HepG2 (cell line): ENCODE measurements at places on chromosomes 4 and X. TPM values are rescaled to one million over a fixed set of nuclear protein-coding genes. Genes with fewer than 3 reads are reported as not detected.

The ADGRA3 gene
- 29.6 and 40.8 TPM in 2 replicates for total RNA-seq

The DIPK2B gene
- not detected in 2 replicates for total RNA-seq

DNA sequence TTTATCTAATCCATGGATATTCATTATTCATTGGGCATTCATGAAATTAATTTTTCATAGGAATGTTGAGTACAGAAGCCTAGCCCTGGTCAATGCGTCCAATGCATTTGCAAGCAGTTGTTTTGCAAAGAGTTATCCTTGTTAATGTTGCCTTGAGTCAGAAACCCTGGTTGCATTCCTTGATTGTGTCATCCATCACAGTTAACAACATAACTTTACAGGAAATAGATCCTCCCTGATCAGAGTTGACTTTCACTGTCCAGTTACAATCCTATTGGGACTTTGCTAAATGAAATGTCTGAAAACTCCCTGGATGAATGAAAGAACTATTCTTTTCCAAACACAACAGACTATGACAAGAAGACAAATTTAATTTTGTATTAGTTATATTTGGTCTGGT lies 924.3 kb upstream of the SLIT2 start:
- no peaks in the 10 kb centered on the region for H3K36me3 ChIP-seq
- H3K4me1 ChIP-seq = no peaks in the 10 kb centered on the region
- H3K27me3 ChIP-seq = no peaks in the 10 kb centered on the region
- no peak overlapping the region for H3K27ac ChIP-seq
- DNase-seq = no peak

DNA sequence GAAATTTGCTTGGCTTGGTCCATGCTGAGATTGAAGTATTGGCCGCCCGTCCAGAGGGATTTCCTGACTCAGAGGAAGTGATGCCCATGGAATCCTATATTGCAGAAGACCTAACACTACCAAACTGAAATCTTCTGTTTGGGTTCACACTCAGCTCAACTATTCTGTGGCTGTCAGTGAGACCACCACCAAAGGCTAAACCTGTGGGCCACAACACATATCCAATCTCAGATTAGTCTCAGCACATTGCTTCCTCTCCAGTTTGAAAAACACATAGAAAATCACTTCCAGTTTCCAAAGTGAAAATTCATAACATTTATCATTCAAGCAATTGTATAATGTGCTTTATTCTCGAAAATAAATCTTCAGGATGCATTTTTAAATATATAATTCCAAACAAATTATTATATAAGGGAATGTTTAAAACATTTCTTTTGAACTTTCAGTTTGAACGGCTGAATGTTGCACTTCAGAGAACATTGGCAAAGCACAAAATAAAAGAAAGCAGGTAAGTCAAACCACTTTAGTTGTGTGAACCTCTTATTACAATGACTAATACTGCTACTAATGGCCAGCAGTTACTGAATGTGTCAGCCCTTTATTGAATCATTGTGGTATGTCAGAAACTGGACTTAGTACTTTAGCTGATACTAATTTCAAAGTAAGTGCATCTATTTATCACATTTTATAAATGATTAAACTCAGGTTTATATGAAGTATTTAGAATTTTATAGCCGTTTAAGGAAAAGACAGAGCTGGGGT lies 37.0 kb downstream of the GUCY1A1 start:
- H3K27ac ChIP-seq = no peak overlapping the region
- H3K4me3 ChIP-seq = no peak overlapping the region
- no peaks in the 10 kb centered on the region for H3K36me3 ChIP-seq
- H3K4me1 ChIP-seq = no peaks in the 10 kb centered on the region
- H3K27me3 ChIP-seq = no peaks in the 10 kb centered on the region

GRCh38 chr4:173264245-173264644 lies 69.9 kb downstream of the HMGB2 start:
- H3K36me3 ChIP-seq = no peaks in the 10 kb centered on the region
- H3K27ac ChIP-seq = no peak overlapping the region
- H3K4me3 ChIP-seq = no peak overlapping the region

GRCh38 chr4:139419388-139419914 lies 34.5 kb upstream of the RAB33B start:
- no peak overlapping the region for H3K4me3 ChIP-seq
- H3K36me3 ChIP-seq = no peaks in the 10 kb centered on the region
- no peaks in the 10 kb centered on the region; the same call in 1 of the 2 replicates for H3K4me1 ChIP-seq
- H3K27ac ChIP-seq = no peak overlapping the region
- H3K27me3 ChIP-seq = no peaks in the 10 kb centered on the region

DNA sequence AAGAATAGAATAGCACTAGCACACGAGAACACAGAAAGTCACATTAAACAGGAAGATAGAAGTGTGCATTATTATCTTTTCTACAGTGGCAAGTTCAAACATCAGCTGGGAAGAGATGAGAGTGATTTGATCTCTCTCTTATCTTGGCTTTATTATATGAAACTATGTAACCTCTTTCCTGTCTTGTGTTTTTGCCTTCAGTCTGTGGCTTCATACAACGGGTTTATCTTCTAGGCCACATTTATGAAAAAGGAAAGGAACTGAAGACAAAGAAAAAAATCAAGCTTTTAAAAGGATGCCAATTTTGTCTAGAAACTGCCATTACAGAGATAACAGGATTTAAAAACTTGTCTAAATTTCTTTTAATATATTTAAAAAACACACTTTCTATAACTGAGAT lies 983.6 kb downstream of the RPA4 start:
- no peak overlapping the region for H3K4me3 ChIP-seq
- DNase-seq = no peak

GRCh38 chr4:169068423-169068822 lies 58.4 kb upstream of the CBR4 start:
- H3K27me3 ChIP-seq = no peaks in the 10 kb centered on the region
- H3K4me3 ChIP-seq = 0 out of 2 replicates have a peak overlapping the region, but pooled peaks have one; percentile 15
- no peaks in the 10 kb centered on the region for H3K36me3 ChIP-seq
- no peak overlapping the region for H3K27ac ChIP-seq
- peaks cover 52% of the 10 kb centered on the region for H3K4me1 ChIP-seq

- DNase-seq = no peak
- H3K27ac ChIP-seq = no peak overlapping the region
- H3K27me3 ChIP-seq = no peaks in the 10 kb centered on the region
Measured at GRCh38 chr4:166700592-166700991, 533.7 kb downstream of the SPOCK3 start.

- H3K27ac ChIP-seq = no peak overlapping the region
- no peaks in the 10 kb centered on the region for H3K4me1 ChIP-seq
- H3K27me3 ChIP-seq = no peaks in the 10 kb centered on the region
- no peak overlapping the region for H3K4me3 ChIP-seq
- DNase-seq = peak; percentile 24
- no peaks in the 10 kb centered on the region for H3K36me3 ChIP-seq
Measured at GRCh38 chr4:73021634-73022033, 47.9 kb downstream of the COX18 start.

DNA sequence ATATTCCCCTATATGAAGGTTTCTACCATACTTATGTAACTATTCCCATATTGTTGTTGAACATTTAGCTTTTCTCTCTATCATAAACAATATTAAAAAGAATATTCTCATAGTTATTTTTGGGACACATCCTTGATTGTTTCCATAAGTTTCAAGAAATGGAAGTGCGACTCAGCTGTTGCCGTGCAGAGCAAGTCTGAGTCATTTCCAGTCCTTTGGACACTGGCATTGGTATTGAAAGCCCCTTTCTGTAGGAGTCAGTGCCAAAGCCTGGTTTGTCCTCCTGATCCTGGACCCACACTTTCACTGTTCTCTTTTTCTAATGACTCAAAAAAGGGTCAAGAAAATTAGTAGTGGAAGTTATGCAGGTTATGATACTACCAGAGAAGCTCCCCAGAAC lies 108.3 kb upstream of the DIAPH2 start:
- H3K4me1 ChIP-seq = no peaks in the 10 kb centered on the region
- no peak overlapping the region for H3K27ac ChIP-seq
- H3K27me3 ChIP-seq = no peaks in the 10 kb centered on the region
- H3K36me3 ChIP-seq = no peaks in the 10 kb centered on the region
- no peak for DNase-seq

DNA sequence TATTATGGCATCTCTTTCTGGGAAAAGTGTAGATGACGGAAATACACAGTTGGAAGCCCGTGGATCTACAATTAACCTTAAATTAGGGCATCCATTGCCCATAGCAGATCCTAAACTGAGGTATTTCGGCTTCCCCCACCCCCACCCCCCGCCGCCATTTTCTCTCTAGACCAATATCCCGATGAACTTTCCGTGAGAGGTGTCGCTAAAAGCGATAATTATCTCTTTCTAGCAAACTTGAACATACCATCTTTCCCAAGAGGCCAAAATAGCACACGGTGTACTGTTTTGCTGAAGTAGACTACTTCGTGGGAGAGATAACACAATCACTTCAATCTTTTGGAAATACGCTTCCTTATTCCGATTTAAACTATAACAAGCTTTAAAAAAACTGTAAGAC lies 554 bp downstream of the KLHL15 start:
- H3K27me3 ChIP-seq = no peaks in the 10 kb centered on the region
- no peak overlapping the region for H3K4me3 ChIP-seq
- DNase-seq = no peak

- no peak for DNase-seq
- H3K27me3 ChIP-seq = peaks cover 8% of the 10 kb centered on the region; the same call in 1 of the 3 replicates
- H3K36me3 ChIP-seq = no peaks in the 10 kb centered on the region
- no peak overlapping the region for H3K4me3 ChIP-seq
- no peaks in the 10 kb centered on the region for H3K4me1 ChIP-seq
Measured at GRCh38 chr4:27062256-27062655, 201.6 kb downstream of the STIM2 start.

- H3K27ac ChIP-seq = no peak overlapping the region
- DNase-seq = no peak
- H3K27me3 ChIP-seq = no peaks in the 10 kb centered on the region
- no peaks in the 10 kb centered on the region for H3K4me1 ChIP-seq
- H3K4me3 ChIP-seq = no peak overlapping the region
- peaks cover 30% of the 10 kb centered on the region for H3K36me3 ChIP-seq
Measured at GRCh38 chr4:2648159-2648814, 107.8 kb downstream of the TNIP2 start.

DNA sequence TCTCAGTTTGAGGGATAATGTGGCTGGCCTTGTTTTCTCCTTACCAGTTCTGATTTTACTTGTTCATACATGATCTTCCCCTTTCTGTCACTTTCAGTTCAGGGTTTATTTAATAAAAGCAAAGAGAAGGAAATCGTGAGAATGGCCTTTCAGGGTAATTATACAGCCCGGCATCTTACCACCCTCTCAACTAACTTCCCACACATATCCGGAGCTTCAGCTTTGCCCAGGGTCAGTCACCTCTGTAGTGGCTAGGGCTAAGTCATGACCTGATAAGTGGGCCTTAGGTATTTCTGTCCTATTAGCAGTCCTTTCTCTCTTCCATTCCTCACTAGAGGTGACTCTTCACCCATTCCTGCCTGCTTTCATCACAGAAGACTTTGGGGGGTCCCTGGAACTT lies 15.8 kb downstream of the TRPC5 start:
- no peaks in the 10 kb centered on the region for H3K36me3 ChIP-seq
- H3K27me3 ChIP-seq = no peaks in the 10 kb centered on the region
- no peak for DNase-seq
- no peak overlapping the region for H3K27ac ChIP-seq
- H3K4me3 ChIP-seq = no peak overlapping the region

DNA sequence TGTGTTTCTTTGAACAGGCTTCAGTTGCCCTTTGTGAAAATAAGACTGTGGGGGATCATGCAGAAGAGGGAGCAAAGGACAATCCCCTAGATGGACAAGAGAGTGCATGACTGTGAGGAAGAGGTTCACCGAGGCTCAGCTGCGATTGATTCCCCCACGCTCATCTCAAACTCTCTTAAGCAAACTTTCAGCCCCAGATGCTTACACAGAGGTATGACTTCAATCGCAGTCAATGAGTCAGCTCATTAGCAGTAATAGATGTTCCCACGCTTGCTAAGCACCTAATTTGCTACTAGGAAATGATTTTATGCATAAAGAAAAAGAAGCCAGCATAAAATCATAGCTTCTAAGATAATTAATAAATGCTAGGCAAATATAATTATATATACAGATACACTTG lies 2256.1 kb upstream of the AGA start:
- H3K27ac ChIP-seq = no peak overlapping the region
- no peak for DNase-seq
- no peaks in the 10 kb centered on the region for H3K27me3 ChIP-seq
- H3K36me3 ChIP-seq = no peaks in the 10 kb centered on the region
- no peaks in the 10 kb centered on the region for H3K4me1 ChIP-seq

- no peaks in the 10 kb centered on the region for H3K4me1 ChIP-seq
- H3K4me3 ChIP-seq = no peak overlapping the region
- H3K27me3 ChIP-seq = no peaks in the 10 kb centered on the region
- H3K36me3 ChIP-seq = no peaks in the 10 kb centered on the region
Measured at GRCh38 chr4:85222561-85222960, 252.4 kb upstream of the ARHGAP24 start.
